ENCODE measurements at places on chromosomes 13 and 19. TPM values are rescaled to one million over a fixed set of nuclear protein-coding genes. Genes with fewer than 3 reads are reported as not detected.

Gene CCDC8
- polyA plus RNA-seq: 56.6 TPM

Gene PSG7
- not detected for polyA plus RNA-seq

Gene SIGLEC11
- polyA plus RNA-seq: 5.1 TPM

Gene CAPN12
- polyA plus RNA-seq: 3.3 TPM

Gene CABP5
- polyA plus RNA-seq: not detected

Gene GEMIN7
- 19.8 TPM for polyA plus RNA-seq

Gene CADM4
- polyA plus RNA-seq: 65.8 TPM

Gene SSC5D
- 2.6 TPM for polyA plus RNA-seq

Gene RNF225
- polyA plus RNA-seq: not detected

Gene FGF21
- polyA plus RNA-seq: not detected

Gene ZNF606
- 33.4 TPM for polyA plus RNA-seq

Gene FLT3
- 0.19 TPM for polyA plus RNA-seq

Gene LCP1
- 14.5 TPM for polyA plus RNA-seq

Gene OLFM4
- 0.53 TPM for polyA plus RNA-seq

Gene CTXN1
- 21.8 TPM for polyA plus RNA-seq

Gene FPR2
- 0.22 TPM for polyA plus RNA-seq

Gene ATP8A2
- polyA plus RNA-seq: 7.4 TPM

Gene FGF22
- 0.35 TPM for polyA plus RNA-seq

Gene NCAN
- polyA plus RNA-seq: 0.27 TPM

Gene PPP1R37
- 35.3 TPM for polyA plus RNA-seq

Gene ZBTB32
- polyA plus RNA-seq: not detected

Gene GTF3A
- polyA plus RNA-seq: 89.9 TPM

Gene ZNF667
- 21.7 TPM for polyA plus RNA-seq

Gene FARP1
- polyA plus RNA-seq: 262 TPM

Gene GRIK5
- polyA plus RNA-seq: 24.0 TPM

Gene CCDC122
- polyA plus RNA-seq: 11.3 TPM

Gene ZNF845
- polyA plus RNA-seq: 10.1 TPM

Gene SMIM17
- 1.9 TPM for polyA plus RNA-seq

Gene SHISA7
- 0.10 TPM for polyA plus RNA-seq

Gene IQCN
- polyA plus RNA-seq: 5.2 TPM

Gene RYR1
- 4.7 TPM for polyA plus RNA-seq

Gene CDX2
- polyA plus RNA-seq: not detected
